ENCODE measurements at places on chromosomes 1 and 21.

- no peak for DNase-seq
These were observed 239.4 kb downstream of the BACH1 start for GRCh38 chr21:29538115-29538514.

GRCh38 chr1:84297546-84298244 is 3.8 kb upstream of the SAMD13 start:
- DNase-seq, result no peak

GRCh38 chr1:203668401-203668800 is 41.8 kb downstream of the ATP2B4 start:
- DNase-seq, result no peak

GRCh38 chr21:17501107-17502006 is 11.5 kb upstream of the CXADR start:
- DNase-seq, result no peak

DNA sequence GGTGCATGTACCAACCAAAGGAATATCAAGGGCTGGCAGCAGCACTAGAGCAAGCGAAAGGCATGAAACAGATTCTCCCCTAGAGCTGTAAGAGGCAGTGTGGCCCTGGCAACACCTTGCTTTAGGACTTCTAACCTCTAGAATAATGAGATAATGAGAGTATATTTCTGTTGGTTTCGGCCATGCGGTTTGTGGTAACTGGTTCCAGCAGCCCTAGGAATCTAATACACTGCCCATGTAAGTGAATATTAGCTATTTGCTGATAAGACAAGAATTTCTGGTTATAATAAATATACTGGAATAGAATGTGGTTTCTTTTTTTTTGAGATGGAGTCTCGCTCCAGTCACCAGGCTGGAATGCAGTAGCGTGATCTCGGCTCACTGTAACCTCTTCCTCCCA is 199.4 kb downstream of the GABPA start:
- DNase-seq, result no peak

DNA sequence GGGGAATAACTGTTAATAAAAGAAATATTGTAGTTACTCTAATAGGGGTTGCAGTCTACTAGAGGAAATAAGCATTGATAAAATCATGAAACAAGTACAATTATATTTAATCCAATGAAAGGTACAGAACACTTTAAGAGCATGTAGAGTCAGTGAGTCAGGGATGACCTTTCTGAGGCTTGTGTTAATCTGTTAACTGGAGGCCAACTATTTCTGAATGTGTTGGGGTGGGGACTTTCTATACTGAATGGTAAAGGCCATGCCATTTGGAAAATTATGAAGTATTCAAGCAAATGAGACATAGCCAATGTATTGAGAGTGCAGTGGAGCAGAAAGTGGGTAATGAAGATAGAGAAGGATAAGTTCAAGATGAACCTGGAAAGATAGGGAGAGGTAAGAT is 646.2 kb downstream of the ADGRL2 start:
- DNase-seq, result no peak

DNA sequence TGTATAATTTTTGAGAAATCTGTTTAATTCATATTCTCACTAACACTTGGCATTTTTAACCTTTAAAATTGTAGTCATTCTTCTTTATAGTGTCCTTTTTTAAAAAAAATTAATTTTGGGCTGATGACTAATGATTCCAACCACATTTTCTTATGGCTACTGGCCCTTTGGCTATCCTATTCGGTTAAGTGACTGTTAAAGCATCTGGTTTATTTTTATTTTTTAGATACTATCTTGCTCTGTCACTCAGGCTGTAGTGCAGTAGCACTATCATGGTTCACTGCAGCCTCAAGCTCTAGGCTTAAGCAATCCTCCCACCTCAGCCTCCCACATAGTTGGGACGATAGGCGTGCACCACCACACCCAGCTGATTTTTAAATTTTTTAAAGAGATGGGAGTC is 723.2 kb upstream of the CXADR start:
- DNase-seq, result no peak

DNA sequence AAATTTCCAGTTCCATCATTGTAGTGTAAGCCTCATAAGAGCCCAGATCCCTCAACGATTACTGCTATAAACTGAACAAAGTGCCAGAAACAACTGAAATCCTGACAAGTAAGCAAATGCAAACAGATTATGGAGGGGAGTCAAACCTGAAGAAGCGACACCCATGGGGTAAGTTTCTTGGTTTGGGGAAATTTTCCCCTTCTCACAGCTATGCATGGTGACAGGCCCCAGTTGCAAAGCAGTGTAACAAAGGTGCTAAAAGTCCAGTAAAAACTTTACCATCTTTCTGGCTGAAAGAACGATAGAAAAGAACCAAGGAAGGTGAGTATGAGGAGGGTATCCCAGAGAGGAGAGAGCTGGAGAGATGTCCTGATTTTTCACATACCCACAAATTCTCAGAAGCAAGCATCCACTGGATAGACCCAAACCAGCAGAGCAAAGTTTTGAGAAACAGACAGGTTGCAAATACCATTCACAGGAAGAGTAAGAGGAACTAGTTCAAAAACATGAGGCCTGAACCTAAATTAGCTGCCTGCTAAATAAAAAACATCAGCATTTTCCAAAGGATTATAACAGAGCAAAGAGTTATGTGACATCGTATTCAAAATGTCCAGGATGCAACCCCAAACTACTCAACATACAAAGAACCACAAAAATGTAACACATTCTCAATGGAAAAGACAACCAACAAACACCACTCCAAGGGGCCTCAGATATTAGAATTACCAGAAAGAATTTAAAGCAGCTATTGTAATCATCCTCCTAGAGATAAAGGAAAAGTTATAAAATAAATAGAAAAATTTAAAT is 14.5 kb downstream of the SCYL3 start:
- no peak for DNase-seq

DNA sequence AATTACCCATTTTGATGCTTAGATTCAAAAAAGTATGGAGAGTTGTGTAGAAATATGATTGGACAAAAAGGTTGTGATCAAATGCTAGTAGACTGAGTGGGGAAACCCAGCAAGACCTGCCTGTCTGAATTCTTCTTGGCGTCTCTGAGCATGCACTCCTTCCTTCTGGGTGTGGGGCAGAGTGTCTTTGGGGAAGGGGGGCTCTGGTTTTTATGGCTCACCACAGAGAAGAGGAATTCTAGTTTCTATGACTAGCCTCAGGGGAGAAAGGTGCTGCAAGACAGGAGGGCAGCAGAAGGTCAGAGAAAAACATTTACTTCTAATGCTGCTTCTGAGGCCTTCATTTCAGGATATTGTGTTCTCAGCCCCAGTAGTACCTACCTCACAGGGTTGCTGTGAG is 33.9 kb upstream of the PIGC start:
- DNase-seq, result no peak

DNA sequence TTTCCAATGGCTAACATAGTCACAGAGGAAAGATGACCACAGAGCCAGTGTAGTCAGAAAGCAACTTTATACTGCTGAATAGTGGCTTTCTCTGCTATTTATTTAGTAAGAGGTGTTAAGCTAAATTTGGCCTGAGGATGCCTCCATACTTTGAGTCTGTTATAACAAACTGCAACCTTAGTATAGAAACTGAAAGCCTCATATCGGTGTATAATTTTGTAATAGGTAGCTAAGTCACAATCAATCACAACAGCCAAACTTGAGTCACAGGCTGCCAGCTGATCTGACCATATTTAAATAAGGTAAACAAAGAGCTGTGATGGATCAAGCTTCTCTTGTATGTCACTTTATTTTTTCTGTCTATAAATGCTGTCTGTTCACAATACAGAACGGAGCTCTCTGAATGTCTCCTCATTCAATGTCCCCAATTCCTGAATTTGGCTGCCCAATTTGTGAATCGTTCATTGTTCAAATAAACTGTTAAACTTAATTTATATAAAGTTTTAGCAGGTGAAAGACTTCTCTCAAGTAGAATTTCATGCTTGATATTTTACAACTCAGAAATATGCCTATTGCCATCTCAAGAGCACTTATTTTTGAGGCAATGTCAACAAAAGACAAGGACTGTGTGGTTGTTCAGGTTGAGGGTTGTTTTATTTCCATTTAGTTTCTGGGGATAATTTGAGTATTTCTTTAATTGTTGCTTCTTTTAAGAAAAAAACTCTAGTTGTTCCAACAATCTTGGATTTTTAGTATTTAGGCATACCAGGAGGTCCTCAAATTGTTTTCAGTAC is 339.7 kb upstream of the B3GALT2 start:
- no peak for DNase-seq

GRCh38 chr1:203322500-203323179 is 17.3 kb downstream of the BTG2 start:
- DNase-seq, result no peak

DNA sequence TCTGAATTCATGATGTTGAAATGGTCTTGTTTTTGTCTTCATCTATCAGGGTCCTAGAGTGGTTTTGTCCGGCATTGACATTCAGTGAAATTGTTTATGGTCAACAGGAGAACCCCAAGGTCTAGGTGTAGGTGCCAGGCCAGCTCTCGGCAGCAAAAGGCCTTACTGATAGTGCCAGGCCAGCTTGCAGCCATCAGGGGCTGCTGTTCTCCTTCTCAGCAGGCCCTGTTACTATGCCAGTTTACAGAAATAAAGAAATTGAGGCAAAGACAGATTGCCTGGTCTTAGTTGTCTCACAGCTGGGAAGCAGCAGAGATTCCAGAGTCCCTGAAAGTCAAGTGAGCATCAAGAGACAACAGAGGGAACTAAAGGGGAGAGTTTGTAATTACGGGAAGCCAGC is 12.0 kb downstream of the HMGB4 start:
- DNase-seq, result no peak

GRCh38 chr1:91806769-91807700 is 78.9 kb downstream of the TGFBR3 start:
- no peak for DNase-seq

DNA sequence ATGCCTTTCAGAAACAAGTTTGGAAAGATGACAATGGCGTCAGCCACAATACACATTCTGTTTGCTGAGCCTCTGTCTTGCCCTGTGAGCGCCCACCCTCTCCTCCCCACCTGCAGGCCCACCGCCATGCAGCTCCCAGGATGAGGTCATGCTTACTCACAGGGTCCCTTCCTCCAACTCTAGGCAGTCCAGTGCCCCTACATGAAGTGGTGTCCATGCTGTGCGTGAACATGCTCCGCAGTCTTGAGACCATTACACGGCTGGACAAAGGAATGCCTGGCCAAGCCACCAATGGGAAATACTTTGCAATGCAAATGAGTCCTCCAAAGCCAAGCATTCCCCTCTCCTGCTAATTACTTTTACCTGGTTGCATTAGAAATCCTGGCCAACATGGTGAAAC is 92.2 kb downstream of the CD58 start:
- DNase-seq, result no peak

DNA sequence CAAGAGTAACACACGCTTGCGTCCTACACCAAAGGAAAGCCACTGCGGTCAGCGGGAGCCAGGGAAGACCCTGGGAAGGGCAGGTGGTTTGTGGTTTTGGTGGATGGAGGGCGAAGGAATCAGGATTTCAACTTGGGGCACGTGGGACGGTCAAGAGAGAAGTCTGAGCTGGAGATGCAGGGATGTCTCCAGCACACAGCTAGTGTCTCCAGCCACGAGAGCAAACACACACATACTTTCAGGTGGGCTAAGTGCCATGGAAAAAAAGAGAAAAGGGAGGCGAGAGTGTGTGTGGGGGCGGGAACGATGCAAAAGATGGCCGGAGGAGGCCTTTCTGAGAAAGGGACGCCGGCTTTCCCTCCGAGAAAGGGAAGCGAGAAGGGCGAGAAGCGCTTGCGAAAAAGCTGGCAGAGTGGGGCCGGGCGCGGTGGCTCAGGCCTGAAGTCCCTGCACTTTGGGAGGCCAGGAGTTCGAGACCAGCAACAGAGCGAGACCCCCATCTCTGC is 1.4 kb upstream of the SRRM1 start:
- no peak for DNase-seq

Data from stimulated activated CD8-positive, alpha-beta memory T cell treated with anti-CD3 and anti-CD28 coated beads, Interleukin-7, amount 100 ng/mL, for 1 hour (primary cell).